ENCODE measurements at places on chromosomes 16 and 17.

DNA sequence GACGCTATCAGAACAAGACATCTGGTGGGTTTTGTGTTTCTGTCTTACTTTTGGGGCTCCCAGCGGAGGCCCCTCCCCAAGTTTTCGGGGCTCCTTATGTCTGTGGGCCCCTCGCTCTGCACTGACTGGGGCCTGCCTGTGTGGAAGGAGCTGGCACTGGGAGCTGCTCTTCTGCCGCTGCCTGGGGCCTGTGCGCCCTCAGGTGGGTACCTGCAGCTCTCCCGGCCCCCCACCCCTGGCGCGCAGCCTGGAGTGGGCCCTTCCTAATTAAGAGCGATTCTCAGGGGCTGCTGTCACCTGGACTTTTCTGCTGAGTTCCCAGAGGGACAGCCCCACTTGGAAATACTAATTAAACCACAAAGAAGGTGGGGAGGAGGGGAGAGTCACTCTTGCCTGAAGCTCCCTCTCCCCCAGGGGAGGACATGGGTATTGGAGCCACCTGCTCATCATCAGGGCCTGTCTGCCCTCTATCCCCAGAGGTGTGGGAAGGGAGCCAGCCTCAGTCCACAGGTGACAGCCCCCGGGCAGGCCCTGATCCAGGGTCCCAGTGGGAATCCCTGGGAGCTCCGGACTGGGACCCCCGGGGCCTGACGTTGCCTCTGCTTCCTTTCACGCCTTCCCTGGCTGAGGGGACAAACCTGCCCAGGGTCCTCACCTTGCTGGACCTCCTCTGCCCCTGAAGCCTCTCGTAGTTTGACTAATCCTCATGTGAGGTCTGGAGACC, 36.5 kb downstream of the GSE1 start:
- DNase-seq, result peak; percentile 73

GRCh38 chr16:83345846-83346640, 461.7 kb upstream of the HSBP1 start:
- DNase-seq, result no peak

- no peak for DNase-seq
These were observed 64.8 kb downstream of the SEC14L1 start for GRCh38 chr17:77205396-77206125.

DNA sequence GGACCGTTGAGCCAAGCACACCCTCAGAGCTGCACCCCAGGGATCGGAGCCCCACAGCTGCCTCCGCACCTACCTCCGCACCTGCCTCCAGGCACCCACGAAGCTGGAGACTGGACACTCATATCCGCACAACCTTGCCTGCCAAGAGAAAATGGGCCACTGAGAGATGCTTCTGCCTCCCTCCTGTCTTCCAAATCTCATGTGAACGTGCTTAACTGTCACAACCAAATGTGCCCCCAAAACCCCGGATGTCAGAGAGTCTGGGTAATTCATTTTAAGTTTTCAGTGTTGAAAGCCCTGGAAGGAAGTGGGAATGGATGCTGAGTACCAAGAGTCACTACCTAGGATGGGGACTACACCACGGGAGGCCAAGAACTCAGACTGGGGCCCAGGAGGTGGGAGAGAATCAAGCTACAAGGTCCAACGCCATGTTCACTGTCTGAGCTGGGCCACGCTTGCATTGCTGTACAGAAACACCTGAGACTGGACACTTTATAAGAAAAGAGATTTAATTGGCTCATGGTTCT, 49.5 kb upstream of the MEAK7 start:
- DNase-seq, result no peak
